SIG-M5 (cell line): ENCODE measurements at places on chromosomes 12 and 14.

- no peak for DNase-seq
Observed at GRCh38 chr14:85695300-85695699, 165.4 kb downstream of the FLRT2 start.

GRCh38 chr12:42407306-42407705 lies 81.3 kb downstream of the PPHLN1 start:
- DNase-seq, result no peak

GRCh38 chr12:91622037-91622436 lies 439.4 kb upstream of the DCN start:
- no peak for DNase-seq

- no peak for DNase-seq
Observed at GRCh38 chr14:75088153-75088552, 18.7 kb downstream of the ZC2HC1C start.

DNA sequence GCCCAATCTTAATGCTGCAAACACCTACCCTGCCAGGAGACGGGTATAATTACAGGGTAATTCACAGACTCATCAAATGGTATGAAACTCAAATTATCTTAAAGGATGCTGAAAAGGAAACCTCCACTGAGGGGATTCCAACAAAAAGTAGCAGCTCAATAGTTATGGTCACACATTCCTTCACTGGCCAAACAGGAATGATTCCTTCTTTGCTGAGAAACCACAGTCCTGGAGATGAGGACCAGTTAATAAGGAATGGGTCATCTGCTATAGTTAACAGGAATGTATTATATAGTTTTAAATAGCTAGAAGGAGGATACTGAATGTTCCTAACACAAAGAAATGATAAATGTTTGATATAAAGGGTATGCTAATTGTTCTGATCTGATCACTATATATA lies 136.9 kb downstream of the STXBP6 start:
- no peak for DNase-seq

- no peak for DNase-seq
Observed at GRCh38 chr14:95502381-95502950, 14.0 kb downstream of the SYNE3 start.

GRCh38 chr14:32473464-32473855 lies 144.4 kb downstream of the AKAP6 start:
- no peak for DNase-seq

DNA sequence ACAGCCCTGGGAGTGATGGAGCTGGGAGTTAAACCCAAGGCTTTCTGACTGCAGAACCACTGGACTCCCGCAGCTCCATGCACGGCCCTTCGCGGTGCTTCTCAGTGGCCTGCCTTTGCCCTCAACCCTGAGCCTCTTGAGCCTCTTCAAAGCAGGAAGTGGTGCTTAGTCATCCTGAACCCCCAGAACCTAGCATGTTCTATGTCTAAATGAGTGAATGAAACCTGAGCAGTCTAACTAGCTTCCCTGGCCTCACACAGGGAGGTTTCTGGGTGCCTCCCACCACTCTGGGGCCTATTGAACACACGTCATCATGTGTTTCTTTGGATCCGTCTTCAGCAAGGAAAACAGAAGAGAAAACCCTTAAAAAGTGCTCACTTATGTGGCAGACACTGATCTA lies 117.9 kb upstream of the SFSWAP start:
- DNase-seq, result no peak

GRCh38 chr12:98559666-98560065 lies 33.8 kb upstream of the SLC25A3 start:
- no peak for DNase-seq
